NCI-H446 treated with DMSO at 0.1 percent for 48 hours (cell line): ENCODE measurements at places on chromosomes 3 and 15.

- DNase-seq: no peak
Observed at GRCh38 chr3:112136959-112137693, 4.1 kb upstream of the GCSAM start.

DNA sequence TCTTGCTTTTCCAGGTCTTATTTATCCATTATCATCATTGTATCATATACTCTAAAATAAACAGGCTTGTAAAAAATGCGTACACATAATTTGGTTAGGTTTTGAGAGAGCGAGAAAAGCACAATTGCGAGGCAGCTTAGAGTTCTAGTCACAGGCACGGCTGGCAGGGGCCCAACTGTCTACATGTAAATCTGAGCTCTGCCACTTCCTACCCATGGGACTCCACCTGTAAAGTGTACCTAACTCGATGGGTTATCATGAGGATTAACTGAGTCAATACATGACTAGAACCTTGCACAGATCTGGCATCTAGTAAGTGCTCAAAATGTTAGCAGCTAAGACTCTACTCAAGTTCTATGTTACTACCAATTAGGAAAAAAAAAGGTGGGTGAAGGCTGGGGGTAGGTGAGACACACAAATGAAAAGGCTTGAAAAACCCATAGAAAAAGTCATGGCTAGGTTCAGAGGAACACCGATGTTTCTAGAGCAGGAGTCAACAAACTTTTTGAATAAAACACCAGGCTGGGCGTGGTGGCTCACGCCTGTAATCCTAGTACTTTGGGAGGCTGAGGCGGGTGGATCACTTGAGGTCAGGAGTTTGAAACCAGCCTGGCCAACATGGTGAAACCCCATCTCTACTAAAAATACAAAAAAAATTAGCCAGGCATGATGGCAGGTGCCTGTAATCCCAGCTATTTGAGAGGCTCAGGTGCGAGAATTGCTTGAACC lies 36.2 kb downstream of the GLB1 start:
- DNase-seq: no peak

- no peak for DNase-seq
Observed at GRCh38 chr3:182979103-182979673, 1.1 kb downstream of the DCUN1D1 start.

- DNase-seq: no peak
Observed at GRCh38 chr15:90035840-90036230, 34.7 kb downstream of the ZNF710 start.

DNA sequence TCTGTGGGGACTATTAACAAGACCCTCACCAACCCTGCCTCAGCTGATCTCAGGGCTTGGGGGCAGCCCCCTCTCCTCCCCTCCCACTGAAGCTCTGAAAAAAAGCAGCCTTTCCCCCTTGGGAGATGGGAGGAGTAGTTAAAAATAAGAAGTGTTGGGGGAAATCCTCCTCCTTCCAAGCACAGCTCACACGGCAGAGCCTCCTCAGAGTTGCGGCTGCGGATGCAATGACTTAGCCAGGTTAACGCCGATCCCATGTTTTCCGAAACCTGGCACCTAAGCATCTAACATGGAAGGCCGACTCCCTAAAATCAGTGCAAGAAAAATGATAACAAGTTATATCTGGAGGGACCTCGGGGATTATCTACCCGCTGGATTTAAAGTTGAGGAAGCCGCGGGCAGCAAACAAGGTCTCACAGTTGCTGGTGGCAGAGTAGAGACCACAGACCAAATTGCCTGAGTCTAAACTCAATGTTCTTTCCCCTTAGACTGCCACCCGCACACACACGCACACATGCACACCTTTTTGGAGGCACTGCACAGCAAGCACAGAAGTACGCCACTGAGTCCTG lies 1.1 kb upstream of the TPM1 start:
- DNase-seq: no peak

- no peak for DNase-seq
Observed at GRCh38 chr15:38226608-38227266, 25.9 kb upstream of the SPRED1 start.

DNA sequence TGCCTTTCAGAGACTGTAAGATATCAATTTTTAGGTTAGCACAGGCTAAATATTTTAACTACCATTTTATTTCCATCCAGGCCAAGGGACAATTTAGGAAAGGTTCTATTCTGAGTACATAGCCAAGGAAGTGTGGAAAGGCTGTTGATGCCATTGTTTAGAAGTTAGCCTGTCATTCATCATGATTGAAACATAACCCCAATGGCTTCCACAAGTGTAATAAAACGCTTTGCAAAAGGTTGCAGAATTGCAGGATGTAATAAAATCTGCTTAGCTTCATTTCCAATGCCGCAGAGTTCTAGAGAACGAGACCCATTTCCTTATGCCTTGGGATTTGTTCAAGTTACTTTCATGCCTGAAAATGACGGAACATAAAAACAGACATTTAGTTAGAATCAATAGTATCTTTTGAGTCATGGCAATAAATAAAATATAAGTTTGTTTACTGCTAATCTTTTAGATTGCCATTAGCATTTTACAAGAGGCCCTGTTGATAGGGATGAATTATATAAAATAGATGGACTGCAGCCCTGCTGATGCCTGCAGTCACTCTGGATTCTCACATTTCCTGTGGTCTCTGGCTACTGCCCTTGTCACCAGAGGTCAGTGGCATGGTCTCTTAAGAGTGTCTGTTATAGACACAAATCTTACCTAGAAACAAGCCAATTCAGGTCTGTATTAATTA lies 678.2 kb upstream of the CFAP20DC start:
- DNase-seq: no peak

DNA sequence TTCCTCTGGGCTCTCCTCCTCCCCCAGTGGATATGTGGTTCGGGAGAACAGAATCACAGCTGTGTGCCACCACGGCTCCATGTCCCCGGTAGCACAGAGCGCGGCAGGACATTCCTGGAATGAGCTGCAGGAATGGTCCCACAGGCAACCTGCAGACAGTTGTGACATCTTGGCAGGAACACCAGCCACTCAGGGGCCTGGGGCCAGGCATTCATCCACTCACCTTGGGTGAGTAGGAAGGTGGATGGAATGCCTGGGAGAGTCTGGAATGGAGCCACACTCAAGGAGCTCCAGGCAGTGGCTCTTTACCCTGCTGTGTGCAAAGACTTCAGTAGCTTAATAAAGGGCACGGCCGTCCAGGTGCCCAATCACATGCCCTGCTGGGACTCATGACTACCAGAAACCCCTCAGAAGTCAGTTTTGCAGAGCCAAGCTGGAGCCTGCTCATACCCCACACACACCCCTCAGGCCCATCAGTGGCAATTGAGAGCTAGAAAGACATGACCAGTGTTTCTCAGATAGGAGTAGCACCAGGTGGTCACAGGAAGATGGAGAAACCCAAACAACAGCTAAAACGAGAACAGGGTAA lies 117.3 kb upstream of the PRR20G start:
- DNase-seq: no peak

DNA sequence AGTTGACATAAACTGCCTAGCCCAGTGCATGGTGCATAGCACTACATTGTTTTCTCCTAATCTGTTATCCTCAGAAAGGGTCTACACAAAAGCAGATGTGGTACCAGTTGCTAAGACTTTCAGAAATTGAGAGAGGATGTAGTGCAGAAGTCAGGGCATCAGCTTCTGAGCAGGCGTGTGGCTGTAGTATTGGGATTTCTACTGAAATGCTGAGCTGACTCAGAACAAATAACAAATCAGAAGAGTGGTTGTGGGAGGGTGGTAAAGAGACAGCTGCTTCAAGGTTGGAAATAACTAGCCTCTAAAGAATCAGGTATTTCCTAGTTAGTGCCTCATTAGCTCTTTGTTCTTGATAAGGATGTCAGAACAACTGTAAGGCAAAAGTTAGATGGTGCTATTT lies 161.3 kb downstream of the AKAP13 start:
- DNase-seq: no peak

DNA sequence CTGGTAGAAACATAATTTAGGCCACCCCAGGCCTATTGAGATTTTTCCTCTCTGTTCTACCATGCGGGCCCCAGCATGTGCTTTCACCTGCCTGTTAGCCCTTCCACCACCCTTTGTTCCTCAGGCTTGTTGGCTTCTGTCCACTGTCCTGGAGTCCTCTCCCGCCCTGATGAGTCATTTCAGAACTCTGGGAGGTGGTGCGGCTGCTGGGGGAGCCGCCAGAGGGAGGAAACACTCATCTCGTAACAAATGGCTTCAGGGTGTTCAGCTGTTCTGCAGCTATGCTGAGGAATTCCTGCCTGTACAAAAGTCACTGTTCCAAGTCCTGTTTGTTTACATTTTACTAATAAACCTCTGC lies 36.3 kb downstream of the LRTM1 start:
- DNase-seq: peak; percentile 2

DNA sequence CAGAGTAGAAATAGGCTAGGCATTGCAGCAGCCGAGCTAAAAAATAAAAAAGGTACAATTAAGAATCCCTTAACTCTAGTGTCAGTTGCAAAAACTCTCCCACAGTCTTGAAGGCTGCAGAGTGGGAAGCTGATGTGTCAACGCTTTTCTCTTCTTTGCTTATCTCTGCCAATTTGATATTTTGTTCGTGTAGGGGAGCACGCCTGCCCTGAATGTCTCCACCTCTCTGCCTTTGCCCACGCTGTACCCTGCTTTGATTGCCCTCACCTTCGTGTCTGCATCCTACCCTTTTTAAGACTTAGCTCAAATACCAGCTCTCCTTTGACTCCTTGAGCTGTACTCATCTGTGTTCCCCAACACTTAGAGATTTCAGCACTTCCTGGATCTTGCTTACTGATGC lies 155.4 kb upstream of the CADPS start:
- DNase-seq: no peak

DNA sequence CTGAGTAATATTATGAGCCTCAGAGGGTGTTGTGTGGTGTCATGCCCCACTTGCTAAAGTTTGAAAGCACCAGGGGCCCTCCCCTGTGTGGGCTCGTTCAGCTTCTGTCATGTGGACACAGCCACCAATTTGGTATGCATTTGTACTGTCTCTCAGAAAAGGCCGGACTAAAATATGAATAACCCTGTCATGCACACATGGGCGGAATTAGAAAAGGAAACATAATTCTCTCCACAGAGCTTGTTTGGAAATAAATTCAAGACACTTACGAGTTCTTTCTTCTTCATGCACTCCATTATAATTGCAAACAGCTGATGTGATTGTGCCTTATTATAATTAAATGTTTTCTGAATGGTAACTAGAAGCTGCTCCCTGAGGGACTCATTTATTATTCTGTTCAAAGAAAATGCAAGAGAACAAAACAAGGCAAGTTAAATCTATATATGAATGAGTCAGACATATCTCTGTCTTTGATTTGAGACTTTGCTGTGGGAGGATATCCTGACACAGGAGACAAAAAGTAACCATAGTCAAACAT lies 39.1 kb downstream of the TRPM1 start:
- no peak for DNase-seq

DNA sequence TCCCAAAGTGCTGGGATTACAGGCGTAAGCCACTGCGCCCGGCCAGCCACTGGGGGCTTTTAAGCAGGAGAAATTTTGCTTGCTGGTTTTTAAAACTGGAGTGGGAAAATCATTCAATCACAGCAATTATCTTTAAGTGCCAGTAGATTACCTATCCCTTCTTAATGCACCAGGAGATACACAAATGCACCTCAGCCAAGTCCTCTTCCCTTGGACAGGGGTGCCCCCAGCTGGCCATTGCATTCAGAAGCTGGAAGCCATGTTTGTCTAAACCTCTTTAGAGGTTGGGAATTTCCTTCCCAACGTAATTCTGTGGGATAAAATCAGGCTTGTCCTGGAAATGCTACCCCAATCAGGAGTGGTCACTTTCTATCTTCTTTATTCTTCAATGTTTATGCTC lies 26.6 kb downstream of the MIX23 start:
- DNase-seq: no peak

DNA sequence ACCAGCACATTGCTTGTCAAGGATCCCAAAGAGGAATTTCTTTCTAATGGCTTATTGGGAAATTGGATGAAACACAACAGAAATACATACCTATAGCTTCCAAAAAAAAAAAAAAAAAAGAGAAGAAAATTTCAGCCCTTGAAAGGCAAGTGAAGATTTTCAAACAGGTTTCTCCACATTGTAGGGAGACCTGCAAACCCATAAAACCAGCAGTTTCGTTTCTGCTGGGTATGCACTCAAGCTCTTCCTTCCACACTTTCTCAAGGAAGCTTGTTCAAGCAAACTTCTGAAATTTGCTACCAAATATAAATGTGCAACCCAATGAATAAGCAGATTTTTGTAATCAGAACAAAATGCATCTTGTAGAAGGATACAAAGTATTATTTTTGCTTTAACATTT lies 15.9 kb upstream of the SH3BP5 start:
- DNase-seq: no peak

DNA sequence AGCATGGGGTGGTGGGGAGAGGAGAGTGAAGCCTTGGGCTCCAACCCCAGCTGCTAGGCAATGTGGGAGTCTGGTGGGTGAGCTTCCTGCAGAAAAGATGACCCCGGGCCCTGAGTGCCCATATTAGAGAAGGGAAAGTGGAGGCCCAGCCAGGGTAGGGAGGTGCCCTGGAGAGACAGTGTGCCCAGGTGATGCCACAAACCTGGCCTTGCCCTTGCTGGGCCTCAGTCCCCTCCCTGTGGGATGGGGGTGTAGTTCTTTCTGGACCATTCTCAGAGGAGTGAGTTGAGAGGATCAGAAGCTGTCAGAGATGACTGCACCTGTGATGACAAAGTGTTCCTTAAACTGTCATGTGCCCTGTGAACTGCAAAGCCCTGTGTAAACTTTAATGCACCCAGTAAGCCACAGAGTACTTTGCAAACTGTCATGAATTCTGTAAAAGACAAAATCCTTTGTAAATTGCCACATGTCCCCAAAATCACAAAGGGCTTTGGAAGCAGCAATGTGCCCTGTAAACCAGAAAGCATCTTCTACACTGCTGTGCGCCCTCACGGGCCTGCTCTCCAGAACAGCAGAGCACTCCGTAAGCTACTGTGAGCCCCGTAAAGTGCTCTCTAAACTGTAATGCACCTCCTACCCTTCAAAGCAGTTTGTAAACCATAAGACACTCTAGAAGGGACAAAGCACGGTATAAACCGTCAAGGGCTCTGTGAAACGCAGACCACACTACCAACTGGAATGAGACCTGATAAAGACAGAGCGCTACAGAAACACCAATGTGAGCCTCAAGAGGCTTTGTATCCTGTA lies 51.3 kb upstream of the FGD5 start:
- DNase-seq: no peak

DNA sequence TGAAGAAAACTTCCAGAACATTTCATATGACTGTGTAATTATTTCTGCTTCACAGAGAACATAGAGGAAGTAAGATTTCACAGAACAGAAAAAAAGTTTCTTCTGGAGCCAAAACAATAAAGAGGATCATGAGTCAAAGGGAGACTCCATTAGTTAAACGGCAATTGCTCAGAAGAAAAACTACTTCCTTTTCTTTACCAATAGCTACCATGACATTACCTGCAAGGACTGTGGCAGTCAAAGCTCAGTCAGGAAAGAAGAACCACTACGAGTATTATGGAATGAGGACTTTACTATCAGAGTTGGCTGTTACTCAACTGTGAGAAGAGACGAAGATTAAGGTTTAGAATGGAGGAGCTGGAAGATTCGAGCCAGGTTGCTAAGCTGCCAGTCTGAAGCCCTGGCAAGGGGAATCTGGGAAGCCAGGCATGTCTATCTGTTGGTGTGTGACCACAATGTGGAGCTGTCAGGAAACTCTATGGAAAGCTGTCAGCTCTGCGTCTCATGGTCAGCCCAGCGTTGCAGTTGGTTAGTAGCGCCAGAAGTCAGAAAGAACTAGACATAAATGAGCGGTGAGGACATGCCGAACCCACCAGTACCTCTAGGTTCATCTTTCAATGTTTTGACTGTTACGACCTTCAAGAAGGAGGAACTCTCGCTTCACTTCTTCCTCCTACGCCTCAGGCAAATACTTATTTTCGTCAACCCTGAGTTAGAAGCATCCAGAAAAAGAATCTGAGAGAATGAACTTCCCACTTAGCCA lies 604.3 kb downstream of the FGF12 start:
- no peak for DNase-seq

GRCh38 chr3:107833043-107833442 lies 257.8 kb downstream of the CD47 start:
- no peak for DNase-seq
